ENCODE measurements at places on chromosomes 12 and 14.

GRCh38 chr12:124273630-124274029 lies 21.3 kb upstream of the RFLNA start:
- DNase-seq = peak; percentile 4

- no peak for DNase-seq
Observed at GRCh38 chr12:116595186-116595585, 36.0 kb downstream of the MAP1LC3B2 start.

DNA sequence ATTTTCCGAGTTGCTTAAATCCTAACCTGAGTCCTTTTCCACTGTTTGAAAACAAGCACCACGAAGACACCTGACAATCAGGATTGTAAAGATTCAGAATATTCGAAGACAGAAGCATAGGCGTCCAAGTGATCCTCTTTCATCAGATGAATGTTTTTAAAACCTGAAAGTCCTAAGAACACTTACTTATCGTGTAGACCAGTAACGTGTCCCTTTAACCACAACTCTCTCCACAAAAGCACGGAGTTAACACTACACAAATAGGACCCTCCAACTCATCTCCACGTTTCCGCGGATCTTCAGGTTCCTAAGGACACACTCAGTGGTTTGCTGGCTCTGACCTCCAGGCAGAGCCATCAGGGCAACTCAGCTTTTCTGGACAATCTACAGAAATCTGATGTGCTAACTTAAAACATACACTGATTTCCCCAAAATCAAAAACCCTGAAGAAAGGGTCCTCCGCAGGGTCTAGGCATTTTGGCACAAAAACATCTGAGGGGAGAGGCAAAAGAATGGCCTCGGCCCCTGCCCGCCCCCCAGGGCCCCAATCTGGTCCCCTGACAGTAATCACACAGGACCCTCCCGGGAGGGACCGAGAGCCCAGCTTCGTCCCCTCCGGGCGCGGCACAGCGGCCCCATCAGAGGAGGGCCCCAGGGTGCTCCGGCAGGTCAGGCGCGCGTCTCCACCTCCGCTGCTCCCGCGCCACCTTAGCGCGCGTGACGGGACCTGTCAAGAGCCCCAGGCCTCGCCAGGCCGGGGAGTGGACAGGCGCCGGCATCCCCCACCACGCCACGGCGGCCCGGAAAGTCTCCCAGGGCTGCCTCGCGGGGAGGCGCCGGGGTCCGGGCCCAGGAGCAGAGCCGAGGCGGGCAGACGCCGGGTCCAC lies 925 bp downstream of the DICER1 start:
- peak; percentile 5 for DNase-seq

DNA sequence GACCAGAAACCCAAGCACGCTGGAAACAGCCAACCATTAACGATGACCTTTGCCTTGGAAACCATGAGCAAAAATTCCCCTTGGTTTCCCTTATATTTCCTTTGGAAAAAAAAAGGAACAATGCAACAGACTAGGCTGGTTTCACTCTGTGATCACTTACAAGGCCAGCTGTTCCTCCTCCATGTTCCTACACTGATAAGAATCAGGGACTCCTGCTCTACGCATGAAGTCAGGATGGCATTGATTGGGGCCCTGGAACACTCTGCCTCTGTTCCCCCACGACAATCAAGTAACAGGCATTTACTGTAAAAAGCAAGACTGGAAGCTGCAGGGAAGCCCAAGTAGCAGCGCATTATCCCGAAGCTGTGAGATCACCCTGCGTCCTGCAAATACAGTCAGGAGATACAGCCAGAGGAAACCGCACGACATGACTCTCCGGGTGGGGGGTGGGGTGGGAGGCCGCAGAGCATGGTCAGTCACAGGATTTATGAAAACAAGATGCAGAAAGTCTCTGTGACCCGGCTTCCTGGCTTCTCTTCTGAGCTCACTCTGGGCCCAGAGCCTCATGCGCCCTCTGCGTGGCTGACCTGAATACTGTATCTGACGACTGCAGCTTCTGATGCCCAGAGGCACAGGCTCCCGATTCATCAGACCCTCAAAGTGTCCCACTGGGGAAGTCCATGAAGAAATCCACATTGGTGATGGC lies 31.1 kb downstream of the SSH1 start:
- DNase-seq = no peak

DNA sequence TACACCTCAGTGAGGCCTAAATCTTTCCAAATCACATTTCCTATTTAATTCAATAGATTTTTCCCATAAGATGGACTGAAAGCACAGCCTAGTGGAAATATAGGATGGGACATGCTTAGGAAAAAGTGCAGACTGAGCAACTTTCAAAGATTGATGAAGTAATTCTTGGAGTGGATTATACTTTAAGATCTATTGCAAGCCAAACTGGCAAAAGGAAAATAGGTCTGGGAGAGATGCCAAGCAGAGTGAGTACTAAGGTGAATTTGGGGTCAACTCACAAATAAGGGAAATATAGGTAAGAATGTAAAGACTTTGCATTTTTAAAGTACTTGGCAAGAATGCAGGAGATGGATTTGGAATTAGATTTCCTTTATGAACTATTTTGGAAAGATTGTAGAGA lies 170.2 kb upstream of the FOXG1 start:
- DNase-seq = no peak

Measured in NCI-H1092 (cell line).